ENCODE measurements at places on chromosomes 1 and 21.

- H3K27ac ChIP-seq, result no peak overlapping the region
- peaks cover 90% of the 10 kb centered on the region for H3K27me3 ChIP-seq
- no peak for DNase-seq
- no peaks in the 10 kb centered on the region for H3K4me1 ChIP-seq
These were observed 82.7 kb downstream of the TAS1R2 start for GRCh38 chr1:18776777-18777176.

- DNase-seq, result no peak
- no peaks in the 10 kb centered on the region for H3K36me3 ChIP-seq
- H3K4me1 ChIP-seq, result no peaks in the 10 kb centered on the region
- no peak overlapping the region for H3K4me3 ChIP-seq
- H3K27me3 ChIP-seq, result peaks cover 9% of the 10 kb centered on the region
- H3K27ac ChIP-seq, result no peak overlapping the region
These were observed 25.8 kb upstream of the BCAS2 start for GRCh38 chr1:114607223-114607622.

- no peaks in the 10 kb centered on the region for H3K36me3 ChIP-seq
- DNase-seq, result no peak
- no peak overlapping the region for H3K27ac ChIP-seq
- no peaks in the 10 kb centered on the region for H3K4me1 ChIP-seq
- H3K4me3 ChIP-seq, result no peak overlapping the region
- H3K27me3 ChIP-seq, result no peaks in the 10 kb centered on the region
These were observed 55.8 kb upstream of the SELENON start for GRCh38 chr1:25744140-25744581.

GRCh38 chr1:150009604-150010392 is 728 bp downstream of the OTUD7B start:
- peak; percentile 19 for DNase-seq
- H3K36me3 ChIP-seq, result peaks cover 9% of the 10 kb centered on the region
- peak overlapping the region; percentile 94 for H3K4me3 ChIP-seq
- peak overlapping the region; percentile 97 for H3K27ac ChIP-seq

GRCh38 chr1:242411901-242412300 is 112.6 kb downstream of the PLD5 start:
- no peak for DNase-seq
- H3K27ac ChIP-seq, result no peak overlapping the region
- H3K4me1 ChIP-seq, result no peaks in the 10 kb centered on the region
- H3K36me3 ChIP-seq, result no peaks in the 10 kb centered on the region
- H3K4me3 ChIP-seq, result no peak overlapping the region

GRCh38 chr1:160009801-160010200 is 22.0 kb downstream of the PIGM start:
- H3K4me1 ChIP-seq, result no peaks in the 10 kb centered on the region
- no peak for DNase-seq
- peak overlapping the region; percentile 60 for H3K27ac ChIP-seq
- peaks cover 21% of the 10 kb centered on the region for H3K27me3 ChIP-seq
- no peak overlapping the region for H3K4me3 ChIP-seq

DNA sequence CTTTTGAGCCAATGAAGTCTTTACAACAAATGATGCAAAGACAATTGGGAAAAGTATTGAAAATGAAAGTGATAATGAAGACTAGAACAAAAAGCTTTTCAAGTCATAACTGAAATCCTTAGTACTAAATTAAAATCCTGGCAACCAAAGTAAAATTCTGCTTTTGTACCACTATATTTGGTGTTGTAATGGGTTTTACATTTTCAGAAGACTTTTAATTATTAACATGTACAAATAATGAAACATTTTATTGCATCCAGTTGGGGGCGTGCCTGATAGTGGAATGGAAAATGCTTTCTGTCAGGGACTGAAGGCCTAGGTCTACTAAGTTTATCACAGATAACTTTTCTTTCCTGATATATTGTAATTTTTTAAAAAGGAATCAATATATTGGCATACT is 89.4 kb downstream of the SDCCAG8 start:
- H3K27me3 ChIP-seq, result no peaks in the 10 kb centered on the region
- H3K4me3 ChIP-seq, result no peak overlapping the region
- no peaks in the 10 kb centered on the region for H3K4me1 ChIP-seq
- DNase-seq, result no peak

GRCh38 chr1:155005076-155006011 is 2.7 kb downstream of the ZBTB7B start:
- peaks cover 32% of the 10 kb centered on the region for H3K4me1 ChIP-seq
- peaks cover 9% of the 10 kb centered on the region for H3K36me3 ChIP-seq
- no peaks in the 10 kb centered on the region for H3K27me3 ChIP-seq
- no peak for DNase-seq

GRCh38 chr1:66549017-66549416 is 15.1 kb downstream of the SGIP1 start:
- H3K4me1 ChIP-seq, result no peaks in the 10 kb centered on the region
- no peak overlapping the region for H3K27ac ChIP-seq
- no peaks in the 10 kb centered on the region for H3K36me3 ChIP-seq
- no peak for DNase-seq
- no peak overlapping the region for H3K4me3 ChIP-seq

DNA sequence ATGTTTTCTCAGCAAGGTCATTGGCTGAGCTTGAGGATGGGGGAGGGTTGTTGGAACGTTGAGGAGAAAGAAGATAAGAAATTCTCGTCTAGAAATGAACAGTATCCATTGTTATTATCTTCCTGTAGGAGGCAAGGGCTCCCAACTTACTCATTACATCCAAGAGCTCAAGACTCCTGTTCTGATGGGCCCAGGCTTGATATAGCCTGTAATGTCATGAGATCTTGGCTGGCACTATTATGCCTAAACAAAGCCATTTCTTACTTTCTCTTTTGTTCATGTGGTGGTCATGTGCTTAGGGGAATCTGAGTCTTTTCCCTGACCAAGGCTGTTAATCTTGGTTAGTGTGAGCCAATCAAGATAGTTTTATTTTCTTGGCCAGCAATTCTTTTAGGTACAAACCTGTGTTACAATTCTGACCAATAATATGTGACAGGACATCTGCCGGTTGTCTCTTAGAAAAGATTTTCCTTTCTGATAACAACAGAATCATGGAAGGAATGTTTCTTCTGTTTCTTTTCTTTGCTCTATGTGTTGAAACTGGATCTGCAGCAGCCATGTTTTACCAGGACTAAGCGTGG is 15.2 kb upstream of the IGSF3 start:
- DNase-seq, result no peak
- no peaks in the 10 kb centered on the region for H3K36me3 ChIP-seq
- no peak overlapping the region for H3K4me3 ChIP-seq
- peaks cover 12% of the 10 kb centered on the region for H3K27me3 ChIP-seq
- no peak overlapping the region for H3K27ac ChIP-seq
- H3K4me1 ChIP-seq, result no peaks in the 10 kb centered on the region

Data from effector memory CD8-positive, alpha-beta T cell (primary cell).